ENCODE measurements at places on chromosomes 11 and 22. TPM values are rescaled to one million over a fixed set of nuclear protein-coding genes. Genes with fewer than 3 reads are reported as not detected.

DNA sequence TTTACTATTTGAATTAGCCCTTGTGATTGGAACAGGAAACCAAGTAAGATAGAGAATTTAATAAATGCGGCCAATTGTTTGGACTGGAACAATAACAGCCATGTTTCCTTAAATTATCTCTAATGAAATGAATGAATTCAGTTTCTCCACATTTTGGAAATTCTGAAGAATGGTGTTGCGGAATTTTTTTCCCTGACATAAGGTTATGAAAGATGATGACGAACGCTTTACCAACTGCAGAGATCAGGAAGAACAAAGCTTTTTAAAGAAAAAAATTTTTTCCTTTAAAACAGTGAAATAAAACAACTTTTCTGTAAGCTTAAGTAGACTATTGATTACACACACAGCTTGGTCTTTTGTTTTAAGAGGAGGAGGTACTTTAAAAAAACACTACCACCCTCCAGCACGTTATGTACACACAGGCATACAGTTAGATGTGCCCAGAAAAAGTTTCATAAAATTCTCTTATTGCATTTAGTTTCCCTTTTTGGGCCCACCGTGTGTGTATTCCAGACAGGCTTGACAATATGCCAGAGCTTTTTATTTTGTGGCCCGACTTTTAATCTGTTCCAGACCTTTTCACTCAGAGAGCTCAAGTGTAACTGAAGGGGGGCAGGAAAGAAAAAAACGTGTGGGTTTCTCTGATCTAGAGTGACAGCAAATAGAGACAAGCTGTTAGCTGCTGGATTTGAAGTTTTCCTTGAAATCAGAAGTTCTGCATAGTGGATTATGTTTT is 77.3 kb downstream of the YAP1 start:
- DNase-seq = no peak

POU2AF2 gene
- total RNA-seq = not detected

CCDC116 gene
- 0.18 TPM for total RNA-seq

APOC3 gene
- total RNA-seq = not detected

RGL4 gene
- 0.44 TPM for total RNA-seq

GRCh38 chr11:635945-636510 is 1.0 kb upstream of the DRD4 start:
- no peak for DNase-seq
